ENCODE measurements at places on chromosomes 4 and X.

- DNase-seq = no peak
Measured at GRCh38 chr4:134117392-134118183, 84.0 kb downstream of the PABPC4L start.

DNA sequence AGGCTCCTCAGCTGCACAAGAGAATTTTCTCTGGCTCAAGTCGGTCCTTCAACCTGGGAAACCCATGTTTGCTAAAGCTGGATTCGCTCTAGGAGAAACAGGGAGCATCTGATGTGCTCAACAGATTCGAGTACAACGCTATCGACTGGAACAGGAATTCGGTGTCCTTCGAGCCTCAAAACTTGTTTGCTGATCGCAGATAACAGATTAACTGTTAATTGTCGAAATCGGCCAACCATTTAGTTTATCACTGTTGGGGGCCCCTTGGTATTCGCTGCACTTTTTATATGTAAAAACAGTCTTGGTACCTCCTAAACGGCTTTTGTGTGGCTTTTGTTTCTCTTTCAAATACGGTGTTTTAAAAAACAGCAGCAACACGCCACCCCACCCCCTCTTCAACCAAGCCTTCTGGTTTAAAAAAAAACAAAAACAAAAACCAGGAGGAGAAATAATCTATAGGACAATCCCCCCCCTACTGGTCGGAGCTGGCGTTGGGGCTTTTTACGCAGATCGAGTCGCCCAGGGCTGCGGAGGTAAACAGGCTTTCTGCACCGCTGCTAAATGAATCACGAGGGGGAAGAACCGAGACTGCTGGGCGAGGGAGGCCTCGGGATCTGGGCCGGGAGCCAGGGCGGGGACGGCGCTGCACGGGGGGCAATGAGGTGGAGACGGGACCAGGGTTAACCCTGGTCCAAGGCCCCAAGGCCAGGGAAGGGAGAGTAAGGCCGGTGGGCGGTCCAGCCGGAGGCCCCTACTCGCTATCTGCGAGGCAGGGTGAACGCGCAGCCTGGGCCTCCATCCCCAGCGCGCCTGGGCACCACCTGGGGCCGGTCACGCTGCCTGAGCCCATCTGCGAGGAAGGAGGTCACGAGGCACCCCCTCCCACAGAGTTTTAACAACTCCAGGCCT is 71.7 kb upstream of the BCOR start:
- DNase-seq = peak; percentile 74

DNA sequence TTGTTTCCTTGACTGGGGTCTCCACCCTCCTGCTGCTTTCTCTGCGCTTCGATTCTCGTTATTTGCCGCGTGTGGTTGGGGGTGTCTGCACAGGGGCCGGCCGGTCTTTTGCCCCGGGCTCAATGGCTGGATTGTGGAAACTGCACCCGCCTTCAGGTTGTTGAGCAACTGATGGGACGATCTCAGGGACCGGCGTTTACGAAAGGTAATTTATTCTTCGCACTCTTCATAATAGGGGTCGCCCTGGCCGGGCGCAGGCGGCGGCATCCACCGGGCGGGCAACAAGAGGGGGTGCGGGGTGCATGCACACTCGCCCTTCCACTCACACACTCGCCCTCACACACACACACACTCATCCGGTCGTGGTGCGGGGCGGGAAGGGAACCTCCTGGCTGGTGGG is 1.4 kb downstream of the ADGRL3 start:
- no peak for DNase-seq

- DNase-seq = no peak
Measured at GRCh38 chr4:184854673-184855072, 28.9 kb upstream of the ACSL1 start.

DNA sequence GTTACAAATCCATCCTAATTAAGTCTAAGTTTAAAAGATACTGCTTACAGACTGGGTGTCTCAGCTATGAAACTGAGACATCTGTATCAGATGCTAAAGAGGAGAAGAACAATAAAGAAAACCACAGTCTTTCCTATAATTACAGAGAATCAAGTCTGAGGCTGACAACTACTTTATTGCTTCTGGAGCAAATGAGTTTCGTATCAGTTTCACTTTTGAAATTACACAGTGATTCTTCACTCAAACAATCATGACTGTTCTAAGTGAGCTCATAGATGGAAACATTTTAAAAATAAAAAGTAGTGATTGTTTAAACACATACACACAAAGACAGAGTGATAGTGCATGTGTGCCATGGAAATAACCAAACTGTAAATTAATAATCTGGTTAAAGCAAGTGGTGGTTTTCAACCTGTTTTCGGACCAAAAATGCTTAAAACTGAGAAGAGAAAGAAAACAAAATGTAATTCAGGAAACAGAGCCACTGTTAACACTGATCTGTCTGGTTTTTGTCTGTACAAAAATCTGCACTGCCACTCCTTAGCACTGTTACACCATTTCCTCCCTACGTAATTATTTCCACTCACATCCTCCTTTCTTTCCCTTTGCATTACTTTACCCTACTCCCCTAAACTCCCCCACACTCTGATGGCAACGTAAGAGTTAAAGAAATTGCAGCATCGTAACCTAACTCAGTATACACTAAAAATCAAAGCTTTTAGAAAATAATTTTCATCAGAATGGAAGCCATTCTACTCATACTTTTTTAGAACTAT is 12.5 kb downstream of the RFC1 start:
- peak; percentile 29 for DNase-seq

Data from DND-41 (cell line).